ENCODE measurements at places on chromosomes 12 and 14. TPM values are rescaled to one million over a fixed set of nuclear protein-coding genes. Genes with fewer than 3 reads are reported as not detected.
A peak's percentile ranks its signal among the peaks of the same experiment; 100 is the strongest.

GLI1 gene
- 1.3 TPM for total RNA-seq

VWF gene
- total RNA-seq: 0.21 TPM

CCDC197 gene
- total RNA-seq: not detected

DNA sequence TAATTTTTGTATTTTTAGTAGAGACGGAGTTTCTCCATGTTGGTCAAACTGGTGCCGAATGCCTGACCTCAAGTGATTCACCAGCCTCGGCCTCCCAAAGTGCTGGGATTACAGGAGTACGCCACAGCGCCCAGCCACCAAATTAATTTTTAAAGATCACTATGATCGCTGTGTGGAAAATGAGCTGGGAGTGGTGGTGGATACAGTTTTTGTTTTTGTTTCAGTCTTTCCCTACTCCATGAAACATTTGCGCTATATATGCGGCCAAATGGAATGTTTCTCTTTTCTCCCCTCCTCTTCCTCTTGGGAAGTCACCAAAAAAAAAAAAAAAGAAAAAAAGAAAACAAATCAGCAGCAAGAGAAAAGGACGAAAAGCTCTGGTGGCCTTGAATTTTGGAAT lies 20.8 kb upstream of the P2RX4 start:
- DNase-seq: no peak

DNA sequence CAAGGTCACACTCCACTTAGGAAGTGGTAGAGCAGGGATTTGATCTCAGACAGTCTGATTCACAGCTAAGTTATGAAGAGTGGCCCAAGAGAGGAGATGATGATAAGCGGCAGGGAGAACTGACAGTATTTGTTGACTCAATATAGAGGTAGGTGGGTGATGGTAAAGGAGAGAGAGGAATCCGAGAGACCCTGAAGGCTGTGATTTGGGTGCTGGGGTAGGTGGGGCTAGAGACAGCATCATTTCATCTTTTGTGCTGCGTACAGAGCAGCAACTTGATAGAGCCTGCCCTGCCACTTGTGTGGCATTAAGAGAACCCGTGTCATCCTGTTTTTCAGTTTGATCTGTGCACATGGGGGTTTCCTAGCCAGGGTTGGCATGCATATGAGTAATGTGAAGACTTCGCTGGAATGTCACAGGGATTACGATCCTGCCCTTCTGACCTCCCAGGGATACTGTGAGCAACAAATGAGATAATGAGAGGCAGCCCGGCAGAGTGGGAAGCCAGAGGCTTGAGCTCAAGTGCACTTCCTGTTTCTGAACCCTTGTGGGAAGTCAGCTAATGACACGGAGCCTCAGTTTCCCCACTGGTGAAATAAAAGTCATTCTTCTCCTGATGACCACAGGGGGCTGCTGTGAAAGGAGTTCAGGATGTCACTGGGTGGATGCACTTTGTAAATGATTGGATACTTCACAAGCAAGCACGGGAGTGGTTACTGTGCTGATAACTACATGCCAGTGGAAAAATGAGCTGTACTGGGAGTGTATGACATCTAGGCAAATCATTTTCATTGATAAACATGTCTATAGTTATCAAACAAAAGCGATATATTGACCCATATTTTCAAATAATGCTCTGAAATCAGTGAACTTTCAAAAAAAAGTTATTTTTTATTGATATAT lies 59.5 kb upstream of the IGF1 start:
- DNase-seq: no peak

DNA sequence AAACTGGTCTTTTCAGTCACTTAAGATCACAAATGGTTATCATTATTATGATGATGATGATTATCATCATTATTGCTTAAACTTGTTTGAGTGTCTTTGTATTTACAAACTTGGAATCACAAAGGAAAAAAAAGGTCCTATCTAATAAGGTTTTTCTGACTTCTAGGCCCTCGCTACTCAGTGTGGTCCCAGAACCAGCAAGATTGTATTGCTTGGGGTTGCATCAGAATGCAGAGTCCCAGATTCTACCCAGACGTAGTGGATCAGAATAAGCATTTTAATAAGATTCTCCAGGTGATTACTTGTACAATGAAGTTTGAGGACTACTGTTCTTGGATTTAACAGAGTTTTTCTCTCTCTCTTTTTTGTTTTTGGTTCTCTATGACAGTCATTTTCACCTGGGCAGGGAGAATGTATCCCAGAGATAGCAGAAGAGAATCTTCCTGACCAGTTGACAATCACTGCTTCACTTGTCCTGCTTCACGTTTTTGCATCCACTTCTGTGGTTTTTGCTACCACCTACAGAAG lies 29.3 kb upstream of the PPP1R12A start:
- no peak for DNase-seq

GRCh38 chr14:88588081-88588480 lies 25.2 kb downstream of the ZC3H14 start:
- no peak for DNase-seq

DNA sequence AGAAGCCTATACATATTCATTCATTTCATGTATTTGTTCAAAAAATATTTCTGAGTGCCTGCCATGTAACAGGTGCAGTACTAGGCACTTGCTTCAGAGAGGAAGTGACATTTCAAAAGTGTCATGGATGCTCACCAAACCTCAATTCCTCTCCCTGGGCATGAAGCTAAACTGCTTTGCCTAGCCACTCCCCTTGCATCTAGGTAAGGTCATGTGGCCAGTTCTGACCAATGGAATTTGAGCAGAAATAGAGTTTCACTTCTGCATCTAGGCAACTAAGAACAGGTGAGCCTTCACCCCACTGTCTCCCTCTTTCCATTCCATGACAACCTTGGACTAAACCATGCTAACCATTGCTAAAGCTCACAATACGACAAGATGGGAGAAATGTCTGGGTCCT lies 27.6 kb downstream of the TC2N start:
- DNase-seq: no peak

DNA sequence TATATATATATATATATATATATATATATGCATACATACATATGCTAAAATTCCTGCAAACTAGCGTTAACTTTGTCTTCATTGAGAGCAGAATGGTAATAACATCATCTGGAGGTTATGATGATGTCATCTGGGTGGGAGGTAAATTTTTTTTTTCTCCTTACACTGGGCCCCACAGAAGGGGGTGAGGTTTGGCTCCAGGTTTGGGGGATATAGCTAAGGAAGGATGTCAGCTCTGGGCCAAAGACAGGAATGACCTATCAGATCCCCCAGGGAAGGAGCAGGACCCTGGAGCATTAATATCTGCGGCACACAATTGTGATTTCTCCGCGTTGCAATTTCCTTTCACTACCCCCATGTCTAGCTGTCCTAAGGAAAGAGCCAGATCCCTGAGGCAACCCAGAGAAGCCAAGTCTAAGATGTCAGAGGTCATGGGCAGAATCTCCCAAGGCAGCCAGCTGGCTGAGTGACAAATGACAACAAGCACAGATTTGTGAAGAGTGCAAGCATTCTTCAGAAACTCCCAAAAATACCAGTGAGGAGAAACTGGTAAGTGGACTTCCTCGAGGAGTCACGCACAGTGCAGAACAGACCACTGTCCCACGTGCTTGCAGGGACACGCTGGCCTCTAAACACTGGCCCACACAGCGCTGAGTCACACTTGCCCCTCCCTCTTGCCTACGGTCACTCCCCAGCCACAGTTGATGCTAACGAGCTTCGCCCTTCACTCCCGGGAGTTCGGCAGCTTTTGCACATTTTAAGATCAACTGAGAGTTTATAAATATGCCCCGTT lies 9.9 kb downstream of the UBC start:
- peak; percentile 42 for DNase-seq

DNA sequence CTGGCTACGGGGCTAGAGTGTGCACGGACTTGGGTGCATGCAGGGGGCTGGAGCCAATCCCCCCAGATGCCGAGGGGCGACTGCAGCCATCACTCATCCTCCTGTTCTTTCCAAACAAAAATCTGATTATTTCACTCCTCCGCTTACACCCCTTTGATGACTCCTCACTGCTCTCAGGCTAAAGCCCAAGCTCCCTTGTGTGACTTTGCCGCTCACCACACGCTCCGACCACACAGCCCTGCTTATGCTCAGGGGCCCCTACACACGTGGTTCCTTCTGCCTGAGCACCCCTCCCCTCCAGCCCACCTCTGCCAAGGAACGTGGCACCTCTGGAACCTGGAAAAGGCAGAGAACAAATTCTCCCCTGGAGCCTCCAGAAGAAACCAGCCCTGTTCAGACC lies 13.7 kb downstream of the CHFR start:
- no peak for DNase-seq

- no peak for DNase-seq
Observed at GRCh38 chr12:15638231-15638630, 151.0 kb downstream of the EPS8 start.

DNA sequence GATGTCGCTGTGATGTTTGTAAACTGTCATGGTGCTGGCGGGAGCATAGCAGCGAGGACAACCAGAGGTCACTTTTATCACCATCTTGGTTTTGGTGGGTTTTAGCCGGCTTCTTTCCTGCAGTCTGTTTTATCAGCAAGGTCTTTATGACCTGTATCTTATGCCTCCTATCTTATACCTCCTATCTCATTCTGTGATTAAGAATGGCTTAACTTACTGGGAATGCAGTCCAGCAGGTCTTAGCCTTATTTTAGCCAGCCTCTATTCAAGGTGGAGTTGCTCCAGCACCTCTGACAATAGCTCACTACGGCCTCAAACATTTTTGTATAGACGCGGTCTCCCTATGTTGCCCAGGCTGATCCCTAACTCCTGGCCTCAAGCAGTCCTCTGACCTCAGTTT lies 53.7 kb downstream of the B4GALNT3 start:
- no peak for DNase-seq

DNA sequence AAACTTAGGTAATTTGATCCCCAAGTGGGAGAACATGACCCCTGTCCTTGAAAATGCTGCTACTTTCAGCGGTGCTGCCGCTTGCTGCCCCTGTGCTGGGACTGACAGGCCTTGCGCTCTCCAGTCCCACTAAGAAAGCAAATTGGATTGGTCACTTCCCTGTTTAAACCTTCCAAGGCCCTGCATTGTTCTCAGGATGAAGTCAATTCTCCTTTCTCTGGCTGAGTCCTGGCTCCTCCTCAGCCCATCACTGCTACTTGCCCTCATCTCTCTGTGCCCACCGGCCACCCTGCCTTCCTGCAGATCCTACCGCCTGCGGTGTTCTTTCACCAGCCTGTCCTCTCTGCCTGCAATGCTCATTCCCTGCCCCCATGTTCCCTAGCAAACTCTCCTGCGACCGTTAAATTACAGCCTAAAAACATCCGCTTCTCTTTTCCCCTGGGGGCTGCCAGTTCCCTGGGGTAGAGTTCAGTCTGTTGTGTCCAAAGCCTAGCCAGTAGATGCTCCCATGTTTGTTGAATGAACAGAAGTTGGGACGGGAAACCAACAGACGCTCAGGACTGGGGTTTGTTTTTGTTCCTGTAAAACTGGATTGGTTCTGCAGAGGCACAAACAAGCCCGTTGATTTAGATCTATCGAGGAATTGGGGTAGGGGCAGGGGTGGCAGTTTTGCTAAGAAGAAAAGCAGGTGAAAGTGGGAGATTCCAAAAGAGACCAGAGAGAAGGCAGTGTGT lies 127.3 kb upstream of the HIF1A start:
- DNase-seq: no peak

DNA sequence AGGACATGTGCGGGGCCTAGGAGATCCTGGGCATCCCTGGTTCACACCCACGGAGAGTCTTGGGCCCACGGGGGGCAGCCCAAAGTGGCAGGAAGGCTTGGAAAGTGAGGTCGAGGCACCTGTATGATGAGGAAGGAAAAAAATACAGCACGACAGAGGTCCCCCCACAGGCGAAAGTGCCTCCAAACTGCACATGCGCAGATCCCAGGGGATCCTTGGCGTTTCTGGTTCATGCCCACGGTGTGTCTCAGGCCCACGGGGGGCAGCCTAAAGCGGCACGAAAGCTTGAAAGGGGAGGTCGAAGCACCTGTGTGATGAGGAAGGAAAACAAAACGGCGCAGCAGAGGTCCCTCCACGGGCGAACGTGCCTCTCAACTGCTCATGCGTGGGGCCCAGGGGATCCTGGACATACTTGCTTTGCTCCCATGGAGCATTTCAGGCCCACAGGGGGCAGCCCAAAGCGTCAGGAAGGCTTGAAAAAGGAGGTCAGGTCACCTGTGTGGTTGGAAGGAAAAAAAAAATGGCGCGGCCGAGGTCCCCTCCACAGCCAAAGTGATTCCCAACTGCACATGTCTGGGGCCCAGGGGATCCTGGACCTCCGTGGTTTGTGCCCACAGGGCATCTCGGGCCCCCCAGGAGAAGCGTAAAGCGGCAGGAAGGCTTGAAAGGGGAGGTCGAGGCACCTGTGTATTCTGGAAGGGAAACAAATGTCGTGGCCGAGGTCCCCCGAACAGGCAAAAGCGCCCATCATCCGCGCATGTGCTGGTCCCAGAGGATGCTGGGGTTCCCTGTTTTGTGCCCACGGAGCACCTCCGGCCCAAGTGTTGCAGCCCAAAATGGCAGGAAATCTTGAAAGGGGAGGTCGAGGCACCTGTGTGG lies 582.6 kb downstream of the ALG10 start:
- no peak for DNase-seq

- peak; percentile 48 for DNase-seq
Observed at GRCh38 chr14:68814539-68815297, 21.9 kb upstream of the ZFP36L1 start.

DNA sequence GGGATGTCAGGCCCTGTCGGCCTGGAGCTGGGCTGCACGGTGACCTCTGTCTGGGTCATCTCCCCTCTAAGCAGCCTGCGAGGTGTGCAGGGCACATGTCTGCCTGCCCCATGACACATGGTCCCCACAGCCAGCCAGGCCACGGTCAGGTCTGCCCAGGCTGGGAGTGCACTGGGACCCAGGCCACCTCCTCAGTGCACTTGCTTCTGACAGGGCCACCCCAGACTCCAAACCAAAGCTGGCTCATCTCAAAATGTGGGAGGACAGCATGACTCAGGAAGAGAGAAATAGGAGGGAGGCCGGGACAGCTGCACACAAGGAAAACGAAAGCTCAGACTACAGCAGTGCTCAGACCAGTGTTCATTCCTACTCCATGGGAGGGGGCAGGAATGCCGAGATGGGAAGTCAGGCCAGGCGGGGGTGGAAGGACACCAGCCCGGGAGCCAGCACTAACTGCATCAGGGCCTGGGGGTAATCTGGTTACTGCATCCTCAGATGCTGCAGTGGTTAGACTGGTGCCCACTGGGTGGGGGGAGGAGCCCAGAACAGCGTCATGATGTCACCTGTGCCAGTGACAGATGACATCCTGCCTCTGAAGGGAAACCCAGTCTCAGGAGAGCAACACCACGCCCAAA lies 4.0 kb downstream of the P2RX2 start:
- DNase-seq: no peak

DNA sequence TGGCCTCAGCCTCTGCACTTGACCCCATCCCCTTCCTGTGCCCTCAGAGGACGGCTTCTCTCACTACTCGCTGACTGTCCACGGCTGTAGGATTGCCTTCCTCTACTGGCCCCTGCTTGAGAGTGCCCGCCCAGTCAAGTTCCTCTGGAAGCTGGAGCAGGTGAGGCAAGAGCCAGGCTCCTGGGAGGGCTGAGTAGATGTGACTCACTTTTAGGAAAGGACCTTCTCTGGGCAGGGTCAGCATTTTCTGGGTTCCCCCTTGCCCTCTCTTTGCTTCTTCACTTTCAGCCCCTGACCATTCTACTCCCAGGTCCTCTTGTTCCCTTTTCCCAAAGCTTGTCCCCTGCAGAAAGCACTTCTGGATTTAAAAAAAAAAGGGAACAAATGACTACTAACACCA lies 7.7 kb downstream of the CLSTN3 start:
- no peak for DNase-seq

- no peak for DNase-seq
Observed at GRCh38 chr14:104550861-104551728, 28.5 kb upstream of the C14orf180 start.
